Fibroblast of skin of right biceps (primary cell): ENCODE measurements at places on chromosomes 16 and 17.
A peak's percentile ranks its signal among the peaks of the same experiment; 100 is the strongest.

GRCh38 chr16:23244122-23244521 is 58.0 kb upstream of the SCNN1B start:
- DNase-seq, result no peak

DNA sequence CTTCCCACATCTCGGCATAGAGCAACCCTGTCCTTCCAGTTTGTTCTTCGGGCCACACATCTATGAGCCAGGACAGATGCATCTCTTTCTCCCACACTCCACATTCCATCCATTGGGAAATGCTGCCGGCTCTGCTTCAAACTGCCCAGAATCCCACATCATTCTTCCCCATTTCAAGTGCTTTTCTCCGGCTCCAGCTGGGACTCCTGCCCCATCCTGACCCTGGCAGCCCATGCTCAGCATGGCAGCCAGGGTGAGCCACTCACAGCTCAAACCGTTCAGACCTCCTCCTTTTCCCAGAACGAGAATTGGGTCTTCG is 132.8 kb upstream of the SDK2 start:
- DNase-seq, result no peak

- peak; percentile 6 for DNase-seq
These were observed 133.4 kb downstream of the OR1D5 start for GRCh38 chr17:2929881-2930533.

- no peak for DNase-seq
These were observed 180.0 kb downstream of the BANP start for GRCh38 chr16:88131256-88131655.

DNA sequence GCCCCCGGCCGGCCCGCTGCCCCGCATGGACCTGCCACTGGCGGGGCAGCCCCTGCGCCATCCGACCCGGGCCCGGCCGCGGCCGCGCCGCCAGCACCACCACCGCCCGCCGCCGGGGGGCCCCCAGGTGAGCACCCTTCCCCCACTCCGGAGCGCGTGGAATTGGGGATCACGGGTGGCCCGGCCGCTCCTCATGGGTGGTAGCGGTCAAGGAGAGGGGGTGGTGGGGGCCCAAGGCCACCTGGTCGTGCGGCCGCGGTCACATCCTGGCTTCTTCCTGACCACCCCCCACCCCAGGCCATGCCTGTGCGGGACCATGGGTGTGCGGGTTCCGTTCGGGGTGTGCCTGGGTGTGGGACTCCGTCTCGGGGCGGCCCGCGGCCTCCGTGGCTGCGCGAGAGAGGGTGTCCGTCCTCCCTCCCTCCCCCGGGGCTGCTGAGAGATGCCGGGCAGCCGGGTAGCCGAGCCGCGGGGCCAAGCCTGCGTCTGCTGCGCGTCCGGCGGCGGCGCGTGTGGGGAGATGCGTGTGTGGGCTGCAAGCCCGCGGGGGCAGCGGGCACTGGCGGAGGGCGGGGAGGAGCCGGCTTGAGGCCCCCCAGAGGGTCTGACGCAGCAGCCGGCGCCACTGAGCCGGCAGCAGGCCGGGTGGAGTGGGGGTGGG is 6.8 kb downstream of the ACD start:
- peak; percentile 56 for DNase-seq

- no peak for DNase-seq
These were observed 19.5 kb downstream of the PLLP start for GRCh38 chr16:57264950-57265371.

GRCh38 chr16:90032674-90033331 is 13.5 kb upstream of the DBNDD1 start:
- peak; percentile 60 for DNase-seq
